NB4 (cell line): ENCODE measurements at places on chromosomes 7 and 10.

- peak; percentile 68 for DNase-seq
These were observed 451 bp downstream of the SRRT start for GRCh38 chr7:100875356-100875751.

GRCh38 chr10:91694170-91694794, 61.4 kb upstream of the PPP1R3C start:
- peak; percentile 52 for DNase-seq

GRCh38 chr7:132138817-132139216, 437.5 kb downstream of the PLXNA4 start:
- DNase-seq = no peak

- peak; percentile 99 for DNase-seq
These were observed at the start of gene AOAH for GRCh38 chr7:36723951-36724664. Gene AOAH, minus strand, starts transcription at chr7:36724494. Its CDS starts 346 bp downstream, at chr7:36724148.

- no peak for DNase-seq
These were observed 141.1 kb downstream of the DIP2C start for GRCh38 chr10:548238-548901.

GRCh38 chr10:17682236-17682946, 38.4 kb downstream of the STAM start:
- no peak for DNase-seq
